ENCODE measurements at places on chromosomes 6 and 20.
A peak's percentile ranks its signal among the peaks of the same experiment; 100 is the strongest.

GRCh38 chr6:16272201-16272600 lies 33.8 kb downstream of the GMPR start:
- no peak for DNase-seq

DNA sequence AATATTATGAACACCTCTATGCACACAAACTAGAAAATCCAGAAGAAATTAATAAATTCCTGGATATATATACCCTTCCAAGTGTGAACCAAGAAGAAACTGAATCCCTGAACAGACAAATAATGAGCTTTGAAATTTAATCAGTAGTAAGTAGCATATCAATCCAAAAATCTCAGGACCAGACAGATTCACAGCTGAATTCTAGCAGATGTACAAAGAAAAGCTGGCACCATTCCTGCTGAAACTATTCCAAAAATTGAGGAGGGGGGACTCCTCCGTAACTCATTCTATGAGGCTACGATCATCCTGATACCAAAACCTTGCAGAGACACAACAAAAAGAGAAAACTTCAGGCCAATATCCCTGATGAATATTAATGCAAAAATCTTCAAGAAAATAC lies 67.0 kb upstream of the PDE7B start:
- DNase-seq, result no peak

GRCh38 chr6:3571250-3571681 lies 114.4 kb upstream of the SLC22A23 start:
- DNase-seq, result no peak

GRCh38 chr6:126337323-126337722 lies 2.6 kb upstream of the CENPW start:
- DNase-seq, result no peak

DNA sequence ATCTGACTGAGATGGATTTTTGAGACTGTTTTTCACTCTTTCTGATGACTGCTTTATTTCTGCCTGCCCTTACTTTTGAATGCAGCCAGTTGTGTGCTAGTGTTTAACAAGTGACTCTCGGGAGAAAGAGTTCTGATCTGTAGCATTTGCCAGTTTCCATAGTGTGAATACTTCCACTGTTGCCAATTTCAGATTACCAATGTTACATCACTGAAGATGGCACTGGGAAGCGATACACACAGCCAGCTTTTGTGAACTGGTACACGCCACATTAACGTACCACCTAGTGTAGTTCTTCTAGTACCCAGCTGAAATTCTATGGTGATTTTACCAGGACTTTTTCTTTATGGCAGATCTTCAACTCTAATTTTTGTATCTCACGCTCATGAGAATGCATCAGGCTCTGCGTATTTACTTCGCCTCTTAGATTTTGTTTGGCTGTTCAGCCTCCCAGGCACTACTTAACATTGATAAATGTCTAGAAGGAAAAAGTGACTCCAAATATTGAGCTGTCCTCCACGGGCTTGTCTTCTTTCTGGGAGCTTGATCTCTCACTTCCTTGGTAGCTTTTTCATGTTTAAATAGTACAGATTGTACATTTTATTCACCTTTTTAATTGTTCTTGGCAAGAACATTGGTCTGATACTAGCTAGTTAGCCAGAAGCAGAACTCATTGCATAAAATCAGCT lies 521.6 kb upstream of the SOX4 start:
- no peak for DNase-seq

- DNase-seq, result peak; percentile 10
Observed at GRCh38 chr6:91166271-91167046, 579.6 kb upstream of the MAP3K7 start.

GRCh38 chr6:19059102-19059501 lies 672.0 kb downstream of the RNF144B start:
- DNase-seq, result peak; percentile 7

GRCh38 chr20:1377341-1377871 lies 15.4 kb downstream of the FKBP1A start:
- no peak for DNase-seq

- DNase-seq, result no peak
Observed at GRCh38 chr6:125859727-125860126, 69.0 kb downstream of the NCOA7 start.

- DNase-seq, result no peak
Observed at GRCh38 chr6:128241216-128241615, 279.2 kb downstream of the PTPRK start.

DNA sequence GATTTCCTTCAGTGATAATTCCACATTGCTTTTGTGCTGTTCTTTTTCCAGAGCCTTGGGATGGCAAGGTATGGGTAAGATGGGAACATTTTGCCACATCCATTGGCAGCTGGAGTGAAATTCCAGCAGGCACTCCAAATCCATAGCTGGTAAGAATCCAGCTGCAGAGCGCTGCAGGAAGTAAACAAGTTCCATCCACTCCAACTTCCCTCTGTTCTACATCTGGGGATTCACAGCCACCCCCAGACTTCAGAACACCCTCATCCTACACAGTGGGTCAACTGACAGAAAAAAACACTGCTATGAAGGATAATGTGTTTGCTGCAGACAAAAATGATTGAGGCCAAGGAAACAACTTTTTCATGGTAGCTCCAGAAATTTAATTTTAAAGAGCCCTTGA lies 747.8 kb downstream of the MAFB start:
- no peak for DNase-seq

DNA sequence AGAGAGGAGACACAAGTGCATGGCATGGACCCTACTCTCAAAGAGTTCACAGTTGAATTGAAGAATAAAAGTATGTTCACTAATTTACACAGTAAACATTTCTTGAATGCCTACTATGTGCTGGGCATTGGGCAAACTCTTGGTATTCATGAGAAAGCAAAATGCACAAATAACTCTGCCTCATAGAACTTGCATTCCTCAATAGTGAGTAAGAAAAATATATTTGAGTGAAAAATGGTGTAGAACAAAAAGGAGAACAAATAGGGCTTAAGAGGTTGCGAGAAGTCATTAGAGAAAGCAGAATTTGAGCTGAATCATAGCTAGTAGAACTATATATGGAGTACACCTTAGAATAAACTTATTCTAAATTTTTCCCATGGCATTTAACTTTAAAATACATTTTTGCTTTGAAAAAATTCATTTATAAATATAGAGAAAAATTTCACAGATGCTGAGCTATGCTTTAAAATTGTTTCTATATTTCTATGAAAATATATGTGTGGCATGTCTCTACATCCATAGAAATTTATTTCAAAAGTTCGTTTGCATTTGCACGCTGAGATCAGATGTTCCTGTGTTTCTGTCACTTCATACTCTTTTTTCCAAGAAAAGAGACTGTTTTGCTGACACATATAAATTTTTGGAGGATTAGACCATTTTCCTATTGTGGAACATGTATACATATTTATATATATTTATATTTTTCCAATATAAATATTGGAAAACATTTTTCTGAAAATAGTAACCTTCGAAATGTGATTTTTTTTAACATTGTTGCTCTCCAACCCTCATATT lies 236.1 kb downstream of the KCNQ5 start:
- peak; percentile 61 for DNase-seq

- no peak for DNase-seq
Observed at GRCh38 chr6:127956956-127957355, 56.1 kb upstream of the THEMIS start.

- DNase-seq, result peak; percentile 29
Observed at GRCh38 chr6:90078513-90079289, 184.4 kb downstream of the GJA10 start.

DNA sequence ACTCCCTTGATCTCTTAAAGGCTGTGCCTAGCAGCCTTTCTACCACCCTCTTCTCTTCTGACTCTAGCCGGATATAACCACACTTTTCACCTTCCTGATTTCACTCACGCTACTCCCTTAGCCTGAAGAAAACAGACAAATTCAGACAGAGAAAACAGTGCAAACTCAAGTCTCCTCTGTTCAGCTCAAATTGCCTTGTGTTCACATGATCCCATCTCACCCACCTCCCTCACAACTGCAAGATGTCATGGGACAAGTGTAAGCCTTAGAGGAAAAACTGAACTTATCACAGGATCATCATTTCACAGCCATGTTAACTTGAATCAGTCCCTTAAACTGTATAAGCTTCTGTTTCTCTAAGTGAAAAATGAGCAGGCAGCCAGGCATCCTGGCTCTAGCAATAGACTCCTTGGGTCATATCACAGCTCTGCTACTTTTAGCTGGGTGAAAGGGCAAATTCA lies 66.5 kb upstream of the TENT5A start:
- no peak for DNase-seq

DNA sequence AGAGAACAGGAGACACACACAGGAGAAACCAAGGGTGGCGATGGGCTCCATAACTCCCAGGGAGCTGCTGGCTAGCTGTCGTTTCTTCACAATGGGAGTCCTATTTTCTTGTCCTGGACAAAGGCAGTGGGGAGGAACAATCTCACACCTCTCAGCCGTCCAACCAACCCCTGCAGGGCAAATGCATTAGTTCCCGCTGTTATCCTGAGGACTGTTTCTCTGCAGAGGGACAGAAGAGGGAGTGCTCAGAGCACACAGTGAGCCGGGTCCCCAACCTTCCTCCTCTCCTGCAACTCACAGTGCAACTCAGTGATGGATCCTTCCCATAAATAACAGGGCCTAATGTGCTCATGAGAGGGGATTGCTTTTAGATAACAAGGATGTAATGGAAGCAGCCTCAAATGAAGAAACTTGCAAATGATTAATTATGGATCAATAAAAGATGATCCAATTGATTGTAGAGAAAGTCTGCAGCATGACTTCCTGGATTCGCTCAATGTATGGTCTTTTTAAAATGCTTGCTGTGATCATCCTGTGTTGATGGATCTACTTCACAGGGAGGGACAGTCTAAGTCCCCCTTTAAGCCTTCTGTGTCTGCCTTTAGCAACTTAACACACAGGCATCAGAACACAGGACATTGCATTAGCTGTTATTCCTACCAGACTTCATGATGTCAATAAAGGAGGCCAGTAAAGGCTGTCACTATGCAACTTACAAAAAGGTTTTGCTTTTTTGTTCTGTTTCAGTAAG lies 453.4 kb upstream of the AGPAT4 start:
- DNase-seq, result no peak

GRCh38 chr6:16503241-16503775 lies 258.0 kb downstream of the ATXN1 start:
- DNase-seq, result no peak

GRCh38 chr6:25122001-25122400 lies 157.2 kb upstream of the CARMIL1 start:
- peak; percentile 61 for DNase-seq

DNA sequence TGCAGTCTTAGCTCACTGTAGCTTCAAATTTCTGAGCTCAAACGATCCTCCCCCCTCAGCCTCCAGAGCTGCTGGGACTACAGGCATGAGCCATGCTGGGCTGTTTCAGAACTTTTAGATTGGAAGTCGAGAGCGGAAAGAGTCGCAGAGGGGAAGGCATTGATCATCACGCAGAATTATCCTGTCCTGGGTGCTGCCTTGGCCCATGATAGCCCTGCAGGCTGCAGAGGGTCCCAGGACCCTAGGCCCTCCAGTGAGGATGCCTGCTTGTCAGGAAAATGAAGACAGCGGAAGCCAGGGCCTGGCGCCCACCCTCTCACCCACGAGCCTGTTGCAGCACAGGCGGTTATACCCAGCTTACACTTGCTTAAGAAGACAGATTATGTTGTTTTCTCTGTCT lies 9.1 kb downstream of the TMEM181 start:
- DNase-seq, result no peak

- no peak for DNase-seq
Observed at GRCh38 chr6:5729813-5730517, 276.8 kb downstream of the NRN1 start.

- no peak for DNase-seq
Observed at GRCh38 chr6:132512342-132512637, 626 bp downstream of the STX7 start.

GRCh38 chr20:63893999-63894357 lies 948 bp upstream of the DNAJC5 start:
- DNase-seq, result no peak

DNA sequence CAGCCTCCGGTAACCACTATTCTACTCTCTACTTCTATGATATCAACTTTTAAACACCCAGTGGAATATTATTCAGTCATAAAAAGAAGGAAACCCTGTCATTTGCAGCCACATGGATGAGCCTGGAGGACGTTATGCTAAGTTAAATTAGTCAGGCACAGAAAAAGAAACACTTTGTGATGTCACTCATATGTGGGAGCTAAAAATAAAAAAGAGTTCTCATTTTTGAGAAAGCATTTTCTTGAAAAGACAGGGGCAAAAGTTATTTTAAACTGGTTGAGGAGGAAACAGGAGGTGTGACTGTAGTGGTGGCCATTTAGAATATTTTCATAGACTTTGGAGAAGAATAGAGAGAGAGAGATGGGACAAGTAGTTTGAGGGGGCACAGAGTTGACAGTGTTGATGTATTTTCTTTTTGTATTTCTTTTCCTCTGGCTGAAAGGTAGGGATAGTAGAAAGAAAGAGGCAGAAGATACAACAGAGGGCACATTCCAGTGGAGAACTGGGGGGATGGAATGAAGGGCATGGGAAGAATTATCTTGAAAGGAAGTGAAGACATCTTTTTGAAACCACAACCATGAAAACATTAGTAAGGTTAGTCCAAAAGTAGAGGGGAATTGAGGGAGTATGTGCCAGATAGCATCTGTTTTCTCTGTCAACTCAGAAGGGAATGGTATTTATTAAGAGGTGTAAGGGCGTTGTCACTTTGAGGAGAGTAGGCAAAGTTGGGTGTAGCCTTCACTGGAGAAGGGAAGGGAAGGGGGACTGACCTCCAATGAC lies 181.3 kb upstream of the GMDS start:
- peak; percentile 91 for DNase-seq

- no peak for DNase-seq
Observed at GRCh38 chr20:18729231-18729825, 84.3 kb upstream of the SCP2D1 start.

- peak; percentile 9 for DNase-seq
Observed at GRCh38 chr6:81075974-81076373, 676.5 kb downstream of the TENT5A start.

- peak; percentile 64 for DNase-seq
Observed at GRCh38 chr6:131040866-131041265, 22.2 kb downstream of the EPB41L2 start.

GRCh38 chr20:23691675-23692074 lies 2.8 kb upstream of the CST4 start:
- DNase-seq, result no peak

DNA sequence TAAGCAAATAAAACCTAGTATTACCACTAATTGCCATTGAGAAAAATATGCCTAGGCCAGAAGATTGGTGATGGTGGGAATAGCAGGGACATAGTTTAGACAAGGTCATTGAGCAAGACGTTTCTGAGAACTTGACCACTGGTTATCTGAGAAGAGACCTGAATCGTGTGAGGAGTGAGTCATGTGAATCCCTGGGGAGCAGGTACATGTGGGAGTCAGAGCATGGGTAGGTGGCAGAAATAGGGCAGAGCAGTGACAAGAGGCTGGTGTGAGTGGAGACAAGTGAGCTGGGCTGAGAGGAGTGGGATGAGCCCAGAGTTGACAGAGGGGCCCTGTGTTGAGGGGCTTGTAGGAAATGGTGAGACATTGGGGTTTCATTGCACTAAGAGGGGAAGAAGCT lies 16.4 kb downstream of the MICA start:
- DNase-seq, result no peak

All from fibroblast of skin of back (primary cell).